ENCODE measurements at places on chromosomes 3 and 15.
A peak's percentile ranks its signal among the peaks of the same experiment; 100 is the strongest.

DNA sequence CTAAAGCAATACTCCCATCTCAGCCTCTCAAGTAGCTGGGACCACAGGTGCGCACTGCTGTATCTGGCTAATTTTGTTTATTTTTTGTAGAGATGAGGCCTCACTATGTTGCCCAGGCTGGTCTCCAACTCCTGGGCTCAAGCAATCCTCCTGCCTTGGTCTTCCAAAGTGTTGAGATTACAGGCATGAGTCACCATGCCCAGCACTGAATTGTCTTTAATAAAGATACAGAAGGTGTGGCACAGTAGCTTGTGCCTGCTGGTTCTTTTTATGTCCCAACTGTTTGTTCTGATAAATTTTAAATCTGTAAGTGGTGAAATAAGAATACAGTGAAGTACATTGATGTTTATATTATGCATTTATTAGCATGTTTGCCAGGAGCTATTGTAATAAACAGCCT is 20.6 kb upstream of the TRAK1 start:
- peak overlapping the region; percentile 95 for H3K27ac ChIP-seq
- no peak overlapping the region for H3K4me3 ChIP-seq
- peaks cover 82% of the 10 kb centered on the region for H3K4me1 ChIP-seq
- no peak for DNase-seq
- H3K36me3 ChIP-seq = no peaks in the 10 kb centered on the region
- H3K27me3 ChIP-seq = no peaks in the 10 kb centered on the region

GRCh38 chr3:41053220-41053619 is 146.1 kb upstream of the CTNNB1 start:
- no peaks in the 10 kb centered on the region for H3K4me1 ChIP-seq
- H3K36me3 ChIP-seq = no peaks in the 10 kb centered on the region
- no peak overlapping the region for H3K4me3 ChIP-seq
- no peaks in the 10 kb centered on the region for H3K27me3 ChIP-seq
- no peak for DNase-seq

- H3K27me3 ChIP-seq = no peaks in the 10 kb centered on the region
- peak overlapping the region; percentile 79 for H3K4me3 ChIP-seq
- DNase-seq = no peak
- H3K36me3 ChIP-seq = no peaks in the 10 kb centered on the region
- no peaks in the 10 kb centered on the region for H3K4me1 ChIP-seq
- H3K27ac ChIP-seq = no peak overlapping the region
Observed at GRCh38 chr15:75738014-75738646, 25.5 kb upstream of the CSPG4 start.

- H3K4me3 ChIP-seq = no peak overlapping the region
- H3K27me3 ChIP-seq = no peaks in the 10 kb centered on the region
- H3K27ac ChIP-seq = no peak overlapping the region
- peaks cover 19% of the 10 kb centered on the region for H3K4me1 ChIP-seq
- no peaks in the 10 kb centered on the region for H3K36me3 ChIP-seq
Observed at GRCh38 chr3:177771780-177772179, 574.5 kb upstream of the TBL1XR1 start.

DNA sequence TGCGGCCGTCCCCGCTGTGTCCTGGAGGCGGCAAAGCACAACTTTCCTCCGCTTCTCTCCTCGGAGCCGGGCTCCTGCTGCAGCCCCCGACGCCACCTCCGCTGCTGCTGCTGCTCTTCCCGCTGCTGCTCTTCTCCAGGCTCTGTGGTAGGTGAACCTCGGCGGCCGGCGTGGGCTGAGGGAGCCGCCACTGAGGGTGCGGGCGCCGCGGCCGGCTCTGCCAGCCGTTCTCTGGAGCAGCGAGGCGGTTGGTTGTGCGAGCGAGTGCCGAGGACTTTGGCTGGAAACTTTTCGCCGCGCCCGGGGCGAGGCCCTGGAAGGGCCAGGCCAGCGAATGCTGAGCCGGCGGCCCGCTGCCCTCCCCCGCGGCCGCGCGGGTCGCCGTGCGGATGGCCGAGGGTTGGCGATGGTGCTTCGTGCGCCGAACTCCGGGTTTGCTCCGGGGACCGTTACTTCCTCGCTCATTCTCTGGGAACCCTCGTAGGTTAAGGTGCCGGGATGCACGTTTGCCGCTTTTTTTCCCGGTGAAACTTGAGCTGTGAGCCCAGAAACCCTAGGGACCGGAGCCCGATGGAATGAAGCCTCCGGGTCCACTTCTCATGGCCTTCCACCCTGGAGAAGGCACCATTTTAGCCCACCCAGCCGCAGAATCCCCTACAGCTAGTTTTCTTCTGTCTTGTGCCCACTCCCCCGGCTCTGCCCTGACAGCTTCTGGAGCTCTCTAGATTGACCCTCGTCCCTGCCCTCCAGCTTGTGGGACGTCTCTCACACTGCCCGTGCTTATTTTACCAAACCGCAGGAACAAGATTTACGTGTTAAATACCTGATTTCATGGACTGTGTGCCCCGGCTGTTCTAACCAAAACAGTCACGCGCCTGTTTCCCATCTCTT is 660 bp downstream of the NECTIN3 start:
- H3K4me3 ChIP-seq = peak overlapping the region; percentile 91
- DNase-seq = peak; percentile 66
- no peaks in the 10 kb centered on the region for H3K4me1 ChIP-seq
- H3K27me3 ChIP-seq = no peaks in the 10 kb centered on the region

- H3K27me3 ChIP-seq = no peaks in the 10 kb centered on the region
- H3K4me1 ChIP-seq = peaks cover 10% of the 10 kb centered on the region
- no peak overlapping the region for H3K4me3 ChIP-seq
- peaks cover 71% of the 10 kb centered on the region for H3K36me3 ChIP-seq
Observed at GRCh38 chr3:196268284-196269163, 19.0 kb downstream of the PCYT1A start.

- H3K4me1 ChIP-seq = no peaks in the 10 kb centered on the region
- no peak overlapping the region for H3K27ac ChIP-seq
- H3K4me3 ChIP-seq = no peak overlapping the region
- no peak for DNase-seq
Observed at GRCh38 chr3:67599821-67600220, 54.6 kb downstream of the SUCLG2 start.

- peak overlapping the region; percentile 89 for H3K27ac ChIP-seq
- no peaks in the 10 kb centered on the region for H3K36me3 ChIP-seq
Observed at GRCh38 chr15:37100966-37101215, 542 bp upstream of the MEIS2 start.

DNA sequence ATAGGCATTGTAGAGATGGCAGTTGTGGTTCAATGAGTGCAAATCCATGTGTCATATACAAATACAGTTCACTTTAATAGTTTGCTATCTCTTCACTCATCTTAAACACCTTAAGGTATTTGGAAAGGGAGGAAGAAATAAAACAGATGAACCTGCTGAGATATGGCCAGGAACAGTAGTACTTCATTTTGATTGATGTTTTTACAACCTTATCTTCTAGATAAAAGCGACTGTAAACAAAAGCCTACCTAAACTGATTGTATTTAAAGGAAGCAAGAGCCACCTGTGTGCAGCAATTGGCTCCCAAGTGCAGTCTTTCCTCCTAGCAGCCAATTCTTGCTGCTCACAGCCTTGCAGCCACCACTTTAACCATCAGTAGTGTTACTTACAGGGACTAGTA is 217.7 kb downstream of the CDIN1 start:
- no peaks in the 10 kb centered on the region for H3K27me3 ChIP-seq
- H3K27ac ChIP-seq = no peak overlapping the region
- no peak for DNase-seq
- H3K4me3 ChIP-seq = no peak overlapping the region
- H3K36me3 ChIP-seq = no peaks in the 10 kb centered on the region

DNA sequence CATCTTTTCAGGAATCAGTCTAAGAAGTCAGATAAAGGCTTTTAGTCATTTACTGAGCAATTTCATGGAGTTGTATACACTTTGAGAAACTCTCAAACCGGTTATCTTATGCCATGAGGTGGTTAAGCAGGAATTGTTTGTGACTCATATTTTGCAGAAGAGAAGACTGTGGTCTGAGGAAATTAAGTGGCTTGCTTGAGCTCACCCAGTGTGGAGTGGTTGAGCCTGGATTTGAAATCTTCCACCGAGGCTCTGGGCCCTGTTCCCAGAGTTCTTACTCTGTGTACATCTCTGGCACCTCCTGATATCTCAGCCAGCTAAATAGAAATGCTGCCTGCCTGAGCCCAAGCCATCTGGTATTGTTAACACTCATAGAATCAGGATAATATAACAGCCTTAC is 37.8 kb upstream of the BCL6 start:
- no peak overlapping the region for H3K27ac ChIP-seq
- no peaks in the 10 kb centered on the region for H3K36me3 ChIP-seq
- DNase-seq = no peak
- H3K27me3 ChIP-seq = no peaks in the 10 kb centered on the region
- no peak overlapping the region for H3K4me3 ChIP-seq
- H3K4me1 ChIP-seq = peaks cover 5% of the 10 kb centered on the region

DNA sequence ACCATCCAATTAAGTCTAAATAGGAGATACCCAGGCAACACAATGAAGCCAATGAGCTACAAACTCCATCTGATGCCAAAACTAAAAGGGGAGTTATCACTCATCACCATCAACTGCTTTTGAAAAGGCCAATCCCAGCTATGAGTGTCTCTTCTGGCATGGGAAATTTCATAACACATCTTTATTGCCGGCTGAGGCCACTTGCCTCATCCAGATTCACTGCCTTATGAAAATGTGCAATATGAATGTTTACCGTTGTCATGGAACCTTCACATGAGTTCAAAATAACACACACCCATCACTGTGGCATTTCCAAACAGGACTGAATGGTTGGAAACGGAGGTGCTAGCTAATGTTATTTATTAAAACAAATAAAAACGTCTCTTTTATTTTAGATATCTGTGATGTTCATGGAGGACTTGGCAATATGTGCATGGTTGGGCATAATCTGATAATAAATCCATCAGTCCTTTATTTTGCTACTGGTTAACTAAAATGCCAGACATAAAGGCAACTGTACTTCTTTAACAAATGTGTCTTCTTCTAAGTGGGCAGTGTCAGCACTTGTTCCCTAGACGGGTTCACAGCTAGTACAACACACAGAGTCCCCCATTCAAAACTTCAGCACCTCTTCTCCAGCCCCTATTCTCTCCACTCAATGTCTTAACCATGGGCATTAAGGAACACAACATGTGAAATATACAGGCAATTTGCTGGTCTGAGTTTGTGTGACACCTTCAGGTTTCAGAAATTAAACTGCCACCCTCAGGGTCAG is 143.9 kb downstream of the MAGI1 start:
- H3K36me3 ChIP-seq = no peaks in the 10 kb centered on the region
- H3K4me1 ChIP-seq = no peaks in the 10 kb centered on the region

DNA sequence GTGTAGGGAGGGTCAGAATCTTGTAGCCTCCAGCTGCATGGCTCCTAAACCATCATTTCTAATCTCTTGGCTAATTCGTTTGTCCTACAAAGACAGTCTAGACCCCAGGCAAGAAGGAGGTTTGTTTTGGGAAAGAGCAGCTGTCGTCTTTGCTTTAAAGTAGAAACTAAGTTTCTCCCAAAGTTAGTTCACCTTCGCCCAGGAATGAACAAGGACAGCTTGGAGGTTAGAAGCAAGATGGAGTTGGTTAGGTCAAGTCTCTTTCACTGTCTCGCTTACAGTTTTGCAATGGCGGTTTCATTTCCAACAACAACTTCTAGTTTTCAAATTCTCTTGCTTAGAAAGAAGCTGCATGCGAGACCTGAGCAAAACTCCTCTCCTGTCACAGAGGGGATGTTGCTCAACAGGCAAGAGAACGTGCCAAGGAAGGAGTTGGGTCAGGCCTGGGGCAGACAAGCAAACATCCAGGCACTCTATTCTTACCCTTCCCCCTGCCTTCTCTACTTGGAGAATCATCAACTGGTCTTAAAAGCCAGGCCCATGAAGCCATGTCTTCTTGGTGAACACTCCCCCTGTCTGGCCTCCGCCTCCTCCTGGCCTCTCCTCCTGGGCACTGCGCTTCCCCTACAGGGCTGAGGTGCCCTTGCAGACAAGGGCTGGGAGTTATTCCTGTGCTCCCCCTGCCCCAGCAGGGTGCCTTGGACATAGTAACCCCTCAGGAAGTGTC is 57.6 kb downstream of the TMEM44 start:
- peak; percentile 49 for DNase-seq
- no peak overlapping the region for H3K4me3 ChIP-seq
- no peak overlapping the region for H3K27ac ChIP-seq
- H3K4me1 ChIP-seq = peaks cover 19% of the 10 kb centered on the region
- H3K27me3 ChIP-seq = no peaks in the 10 kb centered on the region
